ENCODE measurements at places on chromosomes 5 and 9.

- no peak for DNase-seq
Observed at GRCh38 chr5:154502180-154502579, 24.2 kb upstream of the HAND1 start.

DNA sequence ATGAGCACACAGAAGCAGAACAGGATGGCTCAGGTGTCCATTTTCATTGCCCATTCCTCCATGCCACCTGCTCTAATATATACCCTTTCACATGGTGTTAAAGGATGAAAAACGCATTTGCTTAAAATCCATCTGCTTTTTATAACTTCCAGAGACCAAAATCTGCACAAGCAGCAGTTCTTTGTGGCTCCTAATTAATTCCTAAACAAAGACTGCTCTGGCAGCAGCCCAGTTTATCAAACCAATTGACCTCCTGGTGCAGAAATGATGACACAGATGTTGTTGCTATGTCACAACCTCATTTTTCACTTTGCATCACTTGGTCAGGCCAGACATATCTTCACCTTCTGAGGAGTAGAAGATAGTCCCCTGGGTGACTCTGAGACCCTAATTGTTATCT is 141.2 kb downstream of the ASTN2 start:
- no peak for DNase-seq

DNA sequence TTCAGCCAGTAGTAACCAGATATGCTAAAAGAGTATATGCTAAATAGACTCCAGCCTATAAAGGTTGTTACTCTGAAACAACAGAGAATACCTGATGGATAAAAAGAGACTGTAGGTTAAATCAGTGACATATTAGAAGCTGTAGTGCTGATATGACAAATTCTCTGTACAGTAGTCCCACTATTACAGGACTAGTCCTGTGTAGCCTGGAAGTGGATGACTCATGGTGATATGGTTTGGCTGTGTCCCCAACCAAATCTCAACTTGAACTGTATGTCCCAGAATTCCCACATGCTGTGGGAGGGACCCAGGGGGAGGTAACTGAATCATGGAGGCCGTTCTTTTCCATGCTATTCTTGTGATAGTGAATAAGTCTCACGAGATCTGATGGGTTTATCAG is 276.2 kb upstream of the POU5F2 start:
- DNase-seq: no peak

DNA sequence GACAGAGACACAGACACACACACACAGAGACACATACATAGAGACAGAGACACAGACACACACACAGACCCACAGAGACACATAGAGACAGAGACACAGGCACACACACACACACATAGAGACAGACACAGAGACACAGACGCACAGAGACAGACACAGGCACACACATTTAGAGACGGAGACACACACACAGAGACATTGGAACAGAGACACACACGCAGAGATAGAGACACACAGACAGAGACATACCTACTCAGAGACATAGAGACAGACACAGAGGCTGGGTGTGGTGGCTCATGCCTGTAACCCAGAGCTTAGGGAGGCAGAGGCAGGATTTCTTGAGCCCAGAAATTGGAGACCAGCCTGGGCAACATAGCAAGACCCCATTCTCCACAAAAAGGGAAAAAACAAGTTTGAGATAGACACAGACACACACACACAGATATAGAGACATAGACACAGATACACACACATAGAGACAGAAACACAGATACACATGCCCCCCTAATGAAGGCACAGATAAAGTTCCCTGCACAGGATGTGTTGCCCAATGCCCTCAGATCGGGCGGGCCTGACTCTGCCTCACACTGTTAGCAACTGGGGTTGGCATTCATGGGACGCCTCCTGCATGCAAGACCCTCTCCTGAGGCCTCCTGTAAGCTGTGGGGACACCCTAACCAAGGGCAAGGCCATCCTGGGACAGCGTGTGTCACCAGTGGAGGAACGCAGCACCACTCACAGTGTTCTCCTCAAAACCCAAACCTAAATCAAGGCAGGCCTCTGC is 3.3 kb upstream of the RALGDS start:
- no peak for DNase-seq

GRCh38 chr9:76023715-76024195 is 133.3 kb downstream of the PCSK5 start:
- DNase-seq: peak; percentile 22

All from activated CD8-positive, alpha-beta memory T cell treated with anti-CD3 and anti-CD28 coated beads, Interleukin-2, amount 50 U/mL, for 4 hours (primary cell).